ENCODE measurements at places on chromosomes 6 and 20.
A peak's percentile ranks its signal among the peaks of the same experiment; 100 is the strongest.

- peak; percentile 96 for DNase-seq
Measured at GRCh38 chr6:8435093-8435844, at the start of gene SLC35B3. Gene SLC35B3 (minus strand): TSS chr6:8435545.

GRCh38 chr20:8645326-8645725 is 423.6 kb upstream of the PLCB4 start:
- DNase-seq: no peak

DNA sequence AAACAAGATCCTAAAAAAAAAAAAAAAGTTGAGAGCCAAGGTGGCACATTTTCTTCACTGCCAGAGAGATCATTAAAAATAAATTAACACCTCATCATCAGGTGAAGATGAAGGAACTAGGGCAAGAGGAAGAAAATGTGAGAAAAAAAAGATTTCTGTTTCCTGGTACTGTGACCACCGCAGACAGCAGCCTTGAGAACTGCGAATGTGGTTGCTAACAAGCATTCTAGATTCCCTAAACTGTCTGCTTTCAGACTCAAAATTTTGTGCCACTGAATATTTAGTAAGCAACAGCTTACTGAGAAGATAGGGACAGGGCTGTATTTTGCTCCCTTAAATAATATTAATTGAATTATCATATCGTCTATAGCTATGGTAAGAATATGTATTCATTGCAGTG is 24.1 kb upstream of the MBOAT1 start:
- no peak for DNase-seq

DNA sequence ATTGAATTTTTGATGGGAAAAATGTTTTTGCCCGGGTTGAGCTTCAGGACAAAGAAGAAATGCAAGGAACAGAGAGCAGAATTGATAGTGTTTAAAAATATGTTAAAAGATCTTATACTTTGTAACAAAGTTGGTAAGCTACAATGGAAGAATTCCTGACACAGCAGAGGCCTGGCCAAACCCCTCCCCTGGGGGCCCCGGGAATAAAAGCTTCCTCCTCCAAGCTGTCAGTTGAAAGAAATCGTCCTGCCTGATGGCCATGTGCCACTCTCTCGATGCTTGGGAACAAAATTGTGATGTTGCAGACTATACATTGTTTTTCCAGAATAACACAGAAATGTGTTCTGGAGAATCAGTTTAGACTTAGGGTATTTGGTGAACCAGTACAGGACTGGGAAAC is 14.2 kb upstream of the TOX2 start:
- DNase-seq: no peak

GRCh38 chr6:141445928-141446628 is 686.6 kb upstream of the GJE1 start:
- no peak for DNase-seq

DNA sequence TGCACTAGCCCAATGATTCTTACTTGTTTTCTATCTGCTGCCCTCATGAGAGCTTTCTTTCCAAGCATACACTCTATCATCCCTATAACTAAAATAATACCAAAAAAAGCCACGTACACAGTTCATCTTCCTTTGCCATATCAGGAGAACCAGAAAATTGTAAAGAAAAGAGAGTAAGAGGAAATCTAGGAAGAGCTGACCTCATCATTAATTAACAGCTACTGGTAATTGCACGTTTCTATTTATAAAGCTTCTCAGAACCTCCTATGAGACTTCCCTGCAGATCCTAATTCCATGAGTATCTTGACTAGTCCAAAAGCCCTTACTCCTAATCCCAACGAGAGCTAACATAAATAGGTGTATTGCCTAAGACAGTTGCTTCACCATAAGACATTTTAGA is 191.5 kb upstream of the RNF217 start:
- DNase-seq: no peak

- no peak for DNase-seq
Measured at GRCh38 chr20:54257071-54257816, 49.4 kb downstream of the PFDN4 start.

- DNase-seq: no peak
Measured at GRCh38 chr20:14644306-14645097, 307.1 kb upstream of the FLRT3 start.

- DNase-seq: peak; percentile 80
Measured at GRCh38 chr20:47857187-47857568, 71.9 kb upstream of the SULF2 start.

GRCh38 chr6:47335466-47335865 is 25.8 kb upstream of the TNFRSF21 start:
- no peak for DNase-seq

- DNase-seq: no peak
Measured at GRCh38 chr6:41966214-41966920, 24.8 kb upstream of the CCND3 start.

DNA sequence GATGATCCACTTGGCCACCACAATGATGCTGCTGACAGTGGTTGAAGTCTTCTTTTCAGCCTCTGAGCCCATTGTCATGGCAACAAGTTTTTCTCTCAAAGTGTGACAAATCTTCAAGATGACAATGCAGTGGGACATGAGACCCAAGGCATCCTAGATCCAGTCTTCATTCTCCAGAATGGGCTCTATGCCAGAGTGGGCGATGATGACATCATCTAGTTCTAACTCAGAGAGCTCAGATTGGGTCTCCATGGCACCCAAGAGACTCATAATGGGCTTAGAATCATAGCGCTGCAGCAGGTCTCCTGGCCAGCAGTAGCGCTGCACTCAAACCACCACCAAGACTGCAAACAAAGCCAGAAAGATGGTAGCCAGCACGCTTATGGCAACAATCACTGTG is 973.6 kb downstream of the EYS start:
- DNase-seq: no peak

DNA sequence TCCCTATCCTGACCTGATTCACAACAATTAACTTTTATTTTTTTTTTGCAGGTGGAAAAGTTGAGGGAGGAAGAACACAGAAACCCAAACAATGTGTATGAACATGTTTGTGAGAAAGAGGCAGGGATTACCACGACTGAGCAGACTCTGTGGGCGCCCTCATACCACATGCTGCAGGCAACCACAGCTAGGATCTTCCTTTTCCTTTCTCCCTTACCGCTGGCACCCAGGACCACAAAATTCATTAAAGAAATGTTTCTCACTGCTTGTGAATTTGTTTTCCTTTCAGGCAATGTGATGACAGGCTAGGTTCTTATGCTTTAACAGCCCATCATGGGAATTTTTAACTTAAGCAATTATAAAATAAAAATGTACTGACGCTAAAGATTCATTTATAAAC is 287.1 kb downstream of the GMDS start:
- DNase-seq: no peak

DNA sequence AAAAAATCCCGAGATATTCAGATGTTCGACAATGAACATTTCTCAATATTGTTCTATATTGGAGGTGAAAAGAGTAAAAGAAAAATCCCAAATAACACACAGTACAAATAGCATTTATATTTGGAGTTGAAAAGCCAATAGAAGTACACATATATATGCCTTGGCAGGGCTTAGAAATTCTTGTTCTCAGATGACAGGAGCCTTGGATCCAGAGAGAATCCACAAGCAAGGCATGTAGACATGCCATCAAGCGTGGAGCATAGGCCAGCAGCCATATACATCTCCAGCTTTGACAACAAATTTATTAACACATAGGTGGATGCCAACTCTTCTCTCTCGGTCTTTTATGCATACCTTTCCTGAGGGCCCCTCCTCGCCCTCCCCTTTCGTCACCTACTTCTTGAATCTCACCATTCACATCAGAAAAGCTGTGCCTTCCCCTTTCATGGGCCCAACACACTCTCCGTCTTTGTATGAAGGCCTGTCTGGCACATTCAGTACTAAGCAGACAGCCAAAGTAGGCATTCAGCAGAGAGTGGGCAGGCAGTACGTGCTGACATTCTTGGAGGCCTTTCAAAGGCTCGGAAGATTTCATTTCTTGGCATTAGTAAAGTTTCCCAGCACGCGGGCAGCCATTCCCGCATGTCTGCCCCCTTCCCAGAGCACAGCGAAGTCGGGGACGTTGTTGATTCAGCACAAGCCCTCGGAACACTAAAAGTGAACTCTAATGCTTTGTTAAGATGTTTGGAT is 18.2 kb downstream of the NEDD9 start:
- DNase-seq: no peak

GRCh38 chr20:13855613-13856012 is 70.8 kb downstream of the NDUFAF5 start:
- no peak for DNase-seq

DNA sequence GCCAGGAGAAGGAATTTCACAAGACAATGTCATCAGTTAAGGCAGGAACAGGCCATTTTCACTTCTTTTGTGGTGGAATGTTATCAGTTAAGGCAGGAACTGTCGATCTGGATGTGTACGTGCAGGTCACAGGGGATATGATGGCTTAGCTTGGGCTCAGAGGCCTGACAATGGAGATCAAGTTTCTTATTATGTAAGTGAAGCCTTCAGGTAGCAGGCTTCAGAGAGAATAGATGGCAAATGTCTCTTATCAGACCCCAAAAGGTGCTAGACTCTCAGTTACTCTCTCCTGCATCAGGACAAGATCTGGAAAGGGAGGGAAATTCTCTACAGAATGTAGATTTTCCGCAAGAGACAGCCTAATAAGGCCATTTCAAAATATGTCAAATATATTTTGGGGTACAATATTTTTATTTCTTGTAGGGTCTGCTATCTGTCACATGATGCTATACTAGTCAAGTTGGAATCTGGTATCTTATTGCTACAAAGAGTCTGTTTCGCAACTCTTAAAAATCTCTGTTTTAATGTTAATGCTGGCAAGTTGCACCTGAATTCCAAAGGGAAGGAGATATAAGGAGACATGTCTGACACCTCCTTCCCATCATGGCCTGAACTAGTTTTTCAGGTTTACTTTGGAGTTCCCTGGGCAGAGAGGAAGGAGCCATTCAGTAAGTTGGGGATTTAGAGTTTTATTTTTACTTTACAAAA is 48.8 kb downstream of the TRDN start:
- DNase-seq: no peak

DNA sequence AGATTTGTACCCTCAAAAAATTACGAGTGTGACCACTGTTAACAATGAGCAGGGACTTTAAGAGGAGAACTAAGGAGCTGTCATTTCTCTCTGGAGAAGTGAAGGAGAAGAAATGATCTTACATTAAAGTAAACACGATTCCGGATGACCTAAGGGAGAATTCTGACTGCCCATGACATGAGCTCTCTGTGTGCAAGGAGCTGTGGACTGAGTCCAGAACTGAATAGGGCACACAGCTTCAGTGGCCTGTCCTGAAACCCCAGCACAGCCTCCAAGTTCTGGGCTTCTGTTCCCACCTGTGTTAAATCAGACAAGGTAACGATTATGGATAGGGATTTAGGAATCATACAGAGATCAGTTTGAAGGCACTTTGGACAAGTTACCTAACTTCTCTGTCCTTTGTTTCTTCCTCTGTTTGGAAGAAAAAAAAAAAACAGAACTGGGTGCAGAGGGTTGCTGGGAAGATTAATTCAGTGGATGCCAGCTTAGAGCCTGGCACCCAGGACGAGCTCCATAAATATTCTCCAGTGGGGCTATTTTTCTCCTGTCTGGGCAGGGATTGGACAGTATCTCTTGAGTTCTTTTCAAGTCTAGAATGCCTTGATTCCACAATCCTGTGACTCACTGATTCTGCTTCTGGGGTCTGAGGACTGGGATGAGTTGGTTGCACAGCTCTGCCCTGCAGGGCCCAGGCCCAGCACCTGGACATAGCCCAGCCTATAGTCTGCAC is 65.7 kb downstream of the MRPL14 start:
- no peak for DNase-seq

GRCh38 chr20:46363874-46364669 is 42.3 kb downstream of the ELMO2 start:
- DNase-seq: peak; percentile 95

GRCh38 chr6:22638320-22638719 is 69.0 kb downstream of the HDGFL1 start:
- DNase-seq: no peak

- no peak for DNase-seq
Measured at GRCh38 chr6:45552536-45552935, 174.8 kb upstream of the SUPT3H start.

DNA sequence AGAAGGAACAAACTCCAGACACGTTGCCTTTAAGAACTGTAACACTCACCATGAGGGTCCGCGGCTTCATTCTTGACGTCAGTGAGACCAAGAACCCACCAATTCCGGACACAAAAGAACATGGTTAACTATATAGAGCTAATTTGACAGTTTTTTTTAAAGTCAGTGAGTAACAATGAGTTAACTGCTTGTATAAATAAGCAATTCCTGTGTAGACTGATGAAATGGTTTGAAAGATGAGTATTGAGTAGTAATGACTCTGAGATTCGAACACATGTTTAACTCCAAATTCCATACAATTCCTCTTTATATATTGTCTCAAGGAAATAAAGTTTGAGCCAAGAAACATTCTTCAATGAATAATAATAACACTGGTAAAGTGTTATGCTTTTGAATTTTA is 478.0 kb downstream of the MMUT start:
- no peak for DNase-seq

- DNase-seq: no peak
Measured at GRCh38 chr20:61439251-61439650, 187.2 kb downstream of the CDH4 start.

DNA sequence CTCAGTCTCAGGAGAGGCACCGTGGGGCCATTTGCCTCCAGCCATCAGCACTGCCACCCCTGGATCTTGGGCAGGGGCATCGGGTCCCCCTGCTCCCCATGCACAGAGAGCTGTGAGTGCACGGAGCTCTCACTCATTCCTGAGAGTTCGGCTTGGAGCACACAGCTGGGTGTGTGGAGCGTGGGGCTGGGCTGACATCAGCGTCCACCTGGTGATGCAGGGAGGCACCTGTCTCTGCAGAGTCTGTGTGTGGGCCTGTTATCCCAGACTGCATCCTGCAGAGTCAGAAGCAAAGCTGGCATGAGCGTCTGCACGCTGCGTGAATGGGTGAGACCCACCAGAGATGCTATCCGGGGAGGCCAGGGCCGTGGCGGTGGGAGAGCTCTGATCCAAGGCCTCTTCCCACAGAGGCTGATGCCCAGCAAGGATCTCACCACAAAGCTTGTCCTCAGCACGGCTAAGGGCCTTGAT is 248.8 kb upstream of the AFDN start:
- no peak for DNase-seq

DNA sequence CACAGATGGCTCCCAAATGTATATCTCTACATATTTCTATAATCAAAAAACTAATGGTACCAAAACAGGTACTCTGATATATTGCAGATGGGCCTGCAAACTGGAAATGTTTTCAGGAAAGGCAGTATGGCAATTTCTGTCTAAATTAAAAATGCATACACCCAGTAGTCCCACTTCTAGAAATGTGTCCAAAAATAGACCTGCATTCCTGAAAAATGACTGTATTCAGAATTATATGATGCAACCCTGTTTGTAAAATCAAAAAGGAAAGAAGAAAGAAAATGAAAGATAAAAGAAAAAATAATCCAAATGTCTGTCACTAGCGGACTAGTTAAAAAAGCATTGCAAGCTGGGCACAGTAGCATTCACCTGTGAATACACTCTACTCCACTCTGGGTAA is 12.9 kb upstream of the MICB start:
- no peak for DNase-seq

GRCh38 chr6:72761761-72762160 is 139.9 kb downstream of the KCNQ5 start:
- DNase-seq: no peak
